A673 (cell line): ENCODE measurements at places on chromosomes 5 and 9.

DNA sequence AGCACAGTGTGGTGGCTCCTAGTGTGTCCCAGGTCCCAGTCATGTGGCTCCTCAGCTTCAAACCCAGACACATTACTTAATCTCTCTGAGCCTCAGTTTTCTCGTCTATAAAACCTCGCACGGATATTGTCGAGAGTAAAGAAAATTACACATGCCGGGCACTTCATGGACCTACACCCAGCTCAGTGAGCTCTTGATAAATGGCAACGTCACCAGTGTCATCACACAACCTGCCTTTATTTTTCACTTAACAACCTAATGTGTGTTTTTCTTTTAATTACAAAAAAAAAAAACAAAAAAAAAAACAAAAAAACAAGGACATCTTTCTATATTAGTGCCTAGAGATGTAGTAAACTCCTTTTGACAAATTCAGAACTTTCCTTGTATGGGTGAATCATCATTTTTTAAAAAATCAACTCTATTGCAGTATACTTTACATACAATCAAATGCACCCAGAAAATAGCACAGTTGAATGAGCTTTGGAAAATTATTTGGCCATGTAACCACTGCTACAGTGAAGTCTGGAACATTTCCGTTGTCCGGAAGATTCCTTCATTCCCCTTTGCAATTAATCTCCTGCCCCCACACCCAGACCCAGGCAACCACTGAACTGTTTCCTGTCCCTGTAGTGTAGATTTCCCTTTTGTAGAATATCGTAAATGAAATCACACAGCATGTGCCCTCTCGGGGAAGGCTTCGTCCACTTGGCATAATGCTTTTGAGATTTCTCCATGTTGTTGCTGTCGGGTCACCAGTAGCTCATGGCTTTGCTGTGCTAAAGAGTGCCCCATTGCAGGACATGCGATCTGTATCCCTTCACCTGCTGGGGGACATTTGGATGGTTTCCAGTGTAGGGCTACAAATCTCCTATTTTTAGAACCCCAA, 100.4 kb upstream of the LARP1 start:
- peak; percentile 42 for DNase-seq

DNA sequence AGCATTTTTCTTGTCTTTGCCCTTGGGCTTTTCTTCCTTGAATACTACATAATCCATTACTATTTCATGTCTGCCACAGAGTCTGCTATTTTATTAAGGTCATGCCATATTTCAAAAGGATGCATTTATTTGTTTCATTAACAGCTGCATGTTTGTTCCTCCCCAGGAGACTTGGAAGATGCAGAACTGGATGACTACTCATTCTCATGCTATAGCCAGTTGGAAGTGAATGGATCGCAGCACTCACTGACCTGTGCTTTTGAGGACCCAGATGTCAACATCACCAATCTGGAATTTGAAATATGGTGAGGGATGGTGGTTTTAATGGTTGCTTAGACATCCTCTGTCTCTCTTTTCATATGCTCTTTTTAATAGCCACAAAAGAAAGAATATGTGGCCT, 4.0 kb downstream of the IL7R start:
- no peak for DNase-seq

DNA sequence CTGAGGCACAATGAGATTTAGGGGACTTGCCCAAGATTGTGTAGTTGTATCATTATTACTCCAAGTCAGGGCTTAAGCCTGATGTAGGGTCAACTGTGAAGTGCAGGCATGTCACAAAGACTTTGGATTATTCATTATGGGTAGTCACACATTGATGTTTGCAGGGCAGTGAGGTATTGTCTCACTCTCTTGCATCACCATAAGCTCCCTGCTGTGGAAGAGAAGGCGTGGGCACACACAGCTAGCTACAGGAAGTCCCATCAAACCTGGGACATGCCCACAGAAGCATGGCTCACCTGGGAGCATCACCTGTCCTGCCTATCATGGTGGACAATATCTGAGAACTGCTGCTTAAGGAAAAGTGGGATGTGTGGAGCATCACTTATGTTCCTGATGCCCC, 42.1 kb downstream of the TMOD1 start:
- DNase-seq = peak; percentile 12

DNA sequence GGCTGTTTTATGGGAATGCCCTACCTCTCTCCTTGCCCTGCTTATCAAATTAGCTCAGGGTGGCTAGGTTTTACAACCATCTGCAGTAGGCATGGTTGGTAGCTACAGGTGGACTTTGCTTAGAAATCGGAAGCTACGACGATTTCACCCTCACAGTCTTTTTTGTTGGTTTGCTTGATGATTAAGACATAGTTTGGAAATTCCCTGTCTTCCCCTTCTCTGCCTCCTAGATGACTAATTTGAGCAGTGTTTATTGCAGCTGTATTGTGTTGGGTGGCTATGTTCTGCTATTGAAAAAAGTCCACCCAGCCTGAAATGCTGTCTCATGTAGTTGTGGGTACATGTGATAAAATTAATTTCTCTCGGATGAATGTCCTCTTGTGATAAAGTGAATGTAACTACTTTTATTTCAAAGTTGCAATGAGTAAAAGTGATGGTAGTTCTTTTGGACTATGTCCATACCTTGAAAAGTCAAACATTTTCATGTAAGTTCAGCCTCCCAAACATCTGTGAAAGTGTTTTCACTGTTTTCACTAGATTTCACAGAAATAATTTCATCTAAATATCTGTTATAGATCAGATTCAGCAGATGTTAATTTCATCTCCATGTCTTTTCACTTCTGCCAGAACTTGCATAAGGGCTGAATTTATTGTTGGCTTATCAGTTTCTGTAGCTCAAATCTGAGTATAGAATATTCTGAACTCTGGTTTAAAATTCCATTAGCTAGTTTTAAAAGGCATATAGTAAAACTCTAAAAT, 37.3 kb upstream of the FYB1 start:
- DNase-seq = no peak

- DNase-seq = no peak
These were observed 1209.9 kb upstream of the WWC1 start for GRCh38 chr5:167081561-167081960.

DNA sequence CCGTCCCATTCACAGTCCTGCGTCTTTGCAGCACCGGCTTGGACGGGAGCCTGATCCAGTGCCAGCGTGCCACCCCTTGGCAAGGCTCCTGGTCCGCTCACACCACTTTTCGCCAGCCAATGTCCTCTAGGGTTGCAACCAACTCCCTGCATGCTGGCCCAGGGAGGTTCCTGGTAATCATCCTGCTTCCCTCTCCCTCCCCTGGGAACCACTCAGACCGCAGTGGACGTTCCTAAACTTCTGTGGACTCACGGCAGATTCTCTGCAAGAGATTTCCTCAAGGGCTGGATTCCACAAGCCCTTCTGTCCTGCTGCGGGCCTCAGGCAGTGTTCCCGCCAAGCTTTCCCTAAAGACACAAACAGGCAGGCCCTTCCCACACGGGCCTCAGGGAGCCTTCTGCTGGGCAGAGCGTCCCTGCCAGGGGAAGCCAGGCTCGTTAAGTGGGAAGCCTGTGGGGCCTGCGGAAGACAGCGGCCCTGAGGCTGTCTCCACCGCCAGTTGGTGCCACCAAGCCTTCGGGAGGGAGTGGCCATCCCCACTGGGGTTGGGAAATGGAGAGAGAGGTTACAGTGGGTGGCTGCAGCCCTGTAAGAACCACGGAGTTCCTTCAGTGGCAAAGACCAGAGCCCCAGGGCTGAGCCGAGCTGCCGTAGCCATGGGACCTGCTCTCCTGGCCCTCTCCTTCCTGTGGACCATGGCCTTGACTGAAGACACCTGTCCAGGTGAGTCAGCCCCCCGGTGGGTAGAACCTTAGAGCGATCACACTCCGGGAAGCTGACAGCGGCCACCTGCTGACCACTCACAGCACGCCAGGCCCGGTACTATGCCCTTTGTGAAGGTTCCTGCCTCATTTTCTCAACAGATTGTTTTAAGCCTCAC, 16.4 kb upstream of the FCN2 start:
- no peak for DNase-seq
